Occipital lobe (tissue), 3 donors: ENCODE measurements at places on chromosomes 16 and 17.

GRCh38 chr17:81091774-81092517 lies 57.0 kb downstream of the BAIAP2 start:
- no peak for DNase-seq

DNA sequence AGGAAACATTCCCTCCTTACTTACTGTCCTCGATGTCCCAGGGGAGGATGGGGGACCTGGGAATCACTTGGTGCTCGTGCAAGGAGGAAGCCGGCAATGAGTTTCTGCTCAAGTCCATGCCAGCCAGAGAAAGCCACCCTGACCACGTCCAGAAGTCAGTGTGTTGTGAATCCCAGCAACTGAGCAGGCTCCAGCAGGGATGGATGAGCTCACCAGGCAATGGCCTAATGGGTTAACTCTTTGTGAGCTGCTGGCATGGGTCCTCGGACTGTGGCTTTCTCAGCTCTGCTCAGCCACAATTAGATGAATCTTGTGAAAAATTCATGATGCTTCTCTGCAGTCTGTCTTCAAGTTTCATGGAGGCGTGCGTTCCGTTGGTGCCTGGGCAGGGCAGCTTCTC lies at the start of gene PIRT:
TSS of gene PIRT (minus strand) at position 167 of the 400 bp plus-strand sequence. CDS start 12,442 bp downstream, outside the sequence.
- DNase-seq, result no peak

DNA sequence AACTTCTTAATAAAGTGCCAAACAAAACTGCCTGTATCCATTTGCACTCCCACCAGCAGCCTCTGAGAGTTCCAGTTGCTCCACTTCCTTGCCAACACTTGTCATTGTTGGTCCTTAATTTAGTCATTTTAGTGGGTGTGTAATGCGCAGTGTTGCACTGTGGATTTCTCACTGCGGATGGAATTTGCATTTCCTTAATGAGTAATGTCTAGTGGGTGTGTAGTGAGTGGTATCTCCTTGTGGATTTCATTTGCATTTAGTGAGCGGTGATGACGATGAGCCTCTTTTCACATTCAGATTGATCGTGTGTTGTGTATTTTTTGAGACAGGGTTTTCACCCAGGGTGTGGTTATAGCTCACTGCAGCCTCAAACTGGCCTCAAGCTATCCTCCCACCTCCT lies 4.1 kb upstream of the MSLN start:
- no peak for DNase-seq

GRCh38 chr17:81277421-81277820 lies 17.7 kb downstream of the SLC38A10 start:
- peak; percentile 67 for DNase-seq

GRCh38 chr17:6675201-6675825 lies 23.8 kb downstream of the C17orf100 start:
- DNase-seq, result no peak

- no peak for DNase-seq
Measured at GRCh38 chr16:67533024-67533560, 4.5 kb downstream of the RIPOR1 start.
